Midbrain (tissue), 1 donor: ENCODE measurements at places on chromosomes 2 and 18.
A peak's percentile ranks its signal among the peaks of the same experiment; 100 is the strongest.

- no peak for DNase-seq
These were observed 390.4 kb downstream of the CMPK2 start for GRCh38 chr2:6475155-6475940.

DNA sequence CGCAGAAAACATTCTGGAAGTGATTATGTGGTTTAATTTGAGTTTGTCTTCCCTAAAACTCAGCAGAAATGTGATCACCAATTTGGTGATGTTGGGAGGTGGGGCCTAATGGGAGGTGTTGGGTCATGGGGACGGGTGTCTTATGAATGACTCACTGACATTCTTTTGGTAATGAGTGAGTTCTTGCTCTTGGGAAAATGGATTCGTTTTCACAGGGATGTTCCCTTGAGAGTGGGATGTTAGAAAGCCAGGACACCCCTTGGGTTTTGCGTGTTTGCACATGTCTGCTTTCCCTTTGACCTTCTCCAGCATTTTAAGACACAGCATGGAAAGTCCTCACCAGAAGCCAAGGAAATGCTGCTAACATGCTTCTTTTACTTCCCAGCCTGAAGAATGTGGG, 321.5 kb upstream of the NT5C1B start:
- no peak for DNase-seq

DNA sequence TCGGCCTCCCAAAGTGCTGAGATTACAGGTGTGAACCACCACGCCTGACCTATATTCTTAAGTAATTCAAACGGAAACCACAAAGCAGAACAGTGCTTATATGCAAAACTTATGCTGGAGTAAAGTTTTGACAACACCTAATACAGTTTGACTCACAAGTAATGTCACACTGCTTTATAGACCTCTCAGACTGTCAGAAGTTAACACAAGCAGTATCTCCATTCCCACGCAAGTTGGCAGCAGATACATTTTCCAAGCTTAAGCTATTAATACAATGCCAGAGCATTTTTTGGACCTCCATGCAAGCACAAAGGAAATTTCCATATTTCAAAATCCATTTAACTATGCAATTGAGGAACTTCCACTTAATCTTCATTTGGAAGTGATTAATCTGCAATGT, 21.0 kb upstream of the SANBR start:
- no peak for DNase-seq

DNA sequence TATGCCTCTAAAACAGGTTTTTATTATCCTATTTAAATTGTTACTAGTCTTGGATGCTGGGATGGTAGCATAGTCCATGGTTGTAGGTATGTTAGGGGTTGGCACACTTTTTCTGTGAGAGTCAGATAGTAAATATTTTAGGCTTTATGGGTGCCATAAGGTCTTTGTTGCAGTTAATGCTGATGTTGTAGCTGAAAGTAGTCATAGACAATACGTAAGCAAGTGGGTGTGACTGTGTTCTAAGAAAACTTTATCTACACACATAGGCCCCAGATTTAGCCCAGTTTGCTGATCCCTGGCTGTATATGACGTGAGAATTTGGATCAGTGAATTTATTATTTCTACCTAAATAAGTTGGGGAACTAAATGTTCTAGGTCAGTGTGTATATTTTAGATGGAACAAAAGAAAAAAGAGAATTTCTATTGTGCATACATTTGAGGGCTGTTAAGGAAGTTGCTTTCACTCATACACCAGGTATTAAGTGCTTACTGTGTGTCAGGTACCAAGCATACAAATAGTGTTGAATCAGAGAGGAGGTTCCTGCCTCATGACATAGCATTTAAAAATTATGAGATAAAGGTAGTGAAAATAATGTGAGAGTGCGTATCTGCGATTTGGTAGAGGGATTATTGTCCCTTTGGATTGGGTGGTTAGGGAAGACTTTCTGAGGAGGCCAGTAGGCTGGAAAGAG, 39.4 kb downstream of the AGFG1 start:
- no peak for DNase-seq

- DNase-seq: no peak
These were observed 298.3 kb downstream of the ICOS start for GRCh38 chr2:204234879-204235278.

- no peak for DNase-seq
These were observed 196.6 kb downstream of the CYP26B1 start for GRCh38 chr2:71951083-71951468.

GRCh38 chr18:32255570-32255969, 65.7 kb downstream of the MEP1B start:
- DNase-seq: no peak

DNA sequence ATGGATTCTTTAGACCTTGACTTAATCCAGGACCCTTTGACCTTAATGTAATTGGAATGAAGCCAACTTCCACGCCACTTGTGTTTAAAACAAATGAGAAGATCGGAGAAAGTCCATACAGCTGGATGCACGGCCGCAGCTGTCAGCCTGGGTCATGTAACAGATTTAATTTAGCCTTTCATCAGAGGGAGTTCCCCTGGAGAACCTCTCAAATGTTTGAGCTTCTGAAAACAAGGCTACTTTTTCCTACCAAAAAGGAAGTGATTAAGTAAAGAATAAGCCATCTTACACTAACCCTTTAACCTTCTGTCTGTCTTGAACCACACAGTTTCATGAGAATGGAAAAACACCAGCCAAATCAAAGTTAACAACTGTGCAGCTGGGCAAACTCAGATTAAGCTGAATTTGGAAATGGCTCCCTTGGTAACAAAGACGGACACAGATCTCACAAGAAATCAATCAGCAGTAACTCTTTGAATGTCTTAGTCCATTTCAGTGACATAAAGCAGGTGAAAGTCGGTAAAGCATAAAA, 103.6 kb downstream of the DOCK10 start:
- peak; percentile 15 for DNase-seq

DNA sequence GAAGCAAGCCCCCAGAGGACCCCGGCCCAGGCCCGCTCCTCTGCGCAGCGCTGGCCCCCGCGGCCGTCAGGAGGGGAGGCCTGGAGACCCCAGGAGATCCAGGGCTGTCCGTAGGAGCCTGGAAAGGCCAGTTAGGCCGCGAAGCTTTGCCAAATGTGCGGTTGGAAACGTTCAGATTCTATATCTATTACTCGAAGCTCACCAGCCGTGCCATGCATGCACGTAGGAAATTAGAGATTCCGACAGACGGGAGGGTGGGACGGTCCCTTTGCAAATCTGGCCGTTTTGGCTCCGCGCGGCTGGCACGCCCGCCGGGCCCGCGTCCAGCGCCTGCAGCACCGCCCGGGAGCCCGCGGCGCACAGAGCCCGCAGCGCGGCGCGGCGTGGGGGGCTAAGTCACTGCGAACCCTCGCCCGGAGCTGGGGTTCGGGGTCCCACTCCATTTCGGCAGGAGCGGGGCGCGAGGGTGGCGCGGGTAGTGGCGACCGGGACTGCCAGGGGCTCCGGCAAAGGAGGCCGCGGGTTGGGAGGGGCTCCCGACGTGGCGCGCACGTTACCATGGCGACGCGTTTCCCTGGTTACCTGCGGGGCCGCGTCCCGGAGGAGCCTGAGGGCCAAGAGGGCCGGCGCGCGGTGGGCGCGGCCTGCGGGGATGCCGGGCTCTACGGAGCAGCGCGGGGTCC, 488.6 kb upstream of the SMIM21 start:
- DNase-seq: peak; percentile 5

DNA sequence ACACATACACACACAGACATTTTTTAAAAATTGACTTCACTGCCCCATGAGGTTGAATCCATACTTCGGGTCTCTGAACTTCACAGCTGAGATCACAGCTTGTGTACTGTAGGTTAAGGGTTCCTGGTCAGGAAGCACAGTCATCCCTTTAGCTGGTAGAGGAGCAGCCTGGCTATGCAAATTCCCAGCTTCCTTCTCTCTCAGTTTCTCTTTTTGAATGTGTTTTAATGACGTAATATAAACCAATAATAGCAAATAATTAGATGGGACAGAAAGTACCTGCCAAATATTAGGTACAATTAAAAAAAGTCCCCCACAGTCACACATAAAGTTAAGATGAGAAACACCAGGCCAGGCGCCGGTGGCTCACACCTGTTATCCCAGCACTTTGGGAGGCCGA, 178.7 kb downstream of the ZNF385B start:
- no peak for DNase-seq

DNA sequence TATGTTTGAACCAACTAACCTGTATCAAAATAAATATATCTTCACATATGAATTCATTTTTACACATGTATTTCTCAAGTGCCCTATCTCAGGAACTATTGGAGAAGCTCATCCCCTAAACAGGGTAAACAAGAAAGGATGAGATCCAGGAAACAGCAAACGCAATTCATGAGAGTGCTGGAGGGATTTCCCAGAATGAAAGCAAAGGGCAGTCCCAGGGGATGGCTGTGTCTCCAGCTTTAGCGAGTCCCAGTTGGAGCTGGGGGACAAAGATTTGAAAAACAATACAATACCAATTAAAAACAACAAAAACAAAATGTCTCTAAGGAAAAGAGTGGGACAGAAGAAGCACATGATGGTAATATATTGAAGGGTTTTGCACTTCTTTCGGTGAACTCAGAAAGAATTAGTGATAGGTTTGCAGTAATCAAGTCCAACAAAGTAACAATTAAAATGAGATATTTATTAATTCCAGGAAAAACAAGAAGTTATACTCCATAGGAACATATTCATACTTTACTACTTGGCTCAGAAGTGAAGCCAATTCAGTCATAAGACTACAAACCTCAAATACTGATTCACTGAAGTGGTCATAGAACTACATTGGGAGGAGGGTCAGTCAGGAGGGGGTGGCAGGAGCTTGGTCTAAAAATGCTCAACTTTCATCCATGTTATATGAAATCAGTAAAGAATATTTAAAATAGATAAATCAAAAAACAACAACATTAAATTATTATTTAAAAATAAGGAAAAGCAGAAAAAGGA, 73.1 kb upstream of the PDE1A start:
- no peak for DNase-seq

DNA sequence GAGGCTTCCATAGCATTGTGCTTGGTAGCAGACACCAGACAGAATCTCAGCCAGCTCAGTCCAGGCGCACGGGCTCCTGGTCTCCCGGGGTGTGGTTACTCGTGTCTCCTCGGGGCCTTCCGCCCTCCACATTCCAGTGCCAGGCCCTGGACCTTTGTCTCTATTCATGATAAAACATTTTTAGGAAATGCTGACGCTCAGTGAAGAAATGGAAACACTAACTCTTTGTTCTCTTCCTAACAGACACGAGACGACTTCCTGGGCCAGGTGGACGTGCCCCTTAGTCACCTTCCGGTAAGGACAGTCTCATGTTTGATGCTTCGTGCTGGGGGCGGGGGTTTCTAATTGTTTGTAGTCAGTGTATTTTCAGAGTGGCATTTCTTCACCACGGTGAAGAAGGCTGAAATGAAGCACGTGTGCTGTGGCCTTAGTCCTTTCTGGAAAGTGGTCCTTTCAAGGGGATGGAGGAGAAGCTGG, 271.8 kb downstream of the NEDD4L start:
- DNase-seq: no peak

- no peak for DNase-seq
These were observed 92.0 kb downstream of the GAREM1 start for GRCh38 chr18:32378705-32379104.

DNA sequence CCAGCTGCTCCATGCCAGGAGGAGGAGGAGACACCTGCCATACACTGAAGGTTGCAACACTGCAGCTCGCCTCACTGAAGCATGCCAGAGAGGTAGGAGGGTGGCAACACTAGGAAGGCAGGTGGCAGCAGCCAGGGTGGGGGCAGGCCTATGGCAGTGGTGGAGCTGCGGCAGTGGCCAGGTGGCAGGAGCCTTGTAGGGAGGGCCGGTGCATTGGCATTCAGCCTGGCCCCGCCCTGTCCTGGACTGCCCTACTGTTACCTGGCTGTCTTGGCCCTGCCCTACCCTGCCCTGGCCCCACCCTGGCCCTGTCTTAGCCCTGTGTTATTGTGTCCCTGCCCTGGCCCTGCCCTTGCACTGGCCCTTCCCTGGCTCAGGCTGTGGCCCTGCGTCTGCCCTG, 7.4 kb upstream of the ANKRD62 start:
- no peak for DNase-seq

DNA sequence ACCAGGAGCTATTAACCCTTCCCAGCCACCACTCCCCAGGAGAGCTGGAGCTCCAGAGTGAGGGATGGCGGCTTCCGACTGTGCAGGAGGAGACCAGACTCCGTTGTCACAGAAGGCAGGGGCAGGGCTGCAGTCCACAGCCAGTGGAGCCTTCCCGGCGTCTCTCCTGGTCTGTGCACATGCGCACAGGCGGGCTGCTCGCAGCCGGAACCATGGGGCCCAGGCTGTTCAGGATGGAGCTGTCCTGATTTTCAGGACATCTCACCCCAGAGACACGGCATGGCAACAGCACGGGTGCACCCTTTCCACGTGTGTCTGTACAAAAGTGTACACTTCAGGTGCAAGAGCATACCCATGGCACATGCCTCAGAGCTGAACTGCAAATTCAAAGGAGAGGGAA, 28.9 kb downstream of the EIPR1 start:
- DNase-seq: peak; percentile 19

DNA sequence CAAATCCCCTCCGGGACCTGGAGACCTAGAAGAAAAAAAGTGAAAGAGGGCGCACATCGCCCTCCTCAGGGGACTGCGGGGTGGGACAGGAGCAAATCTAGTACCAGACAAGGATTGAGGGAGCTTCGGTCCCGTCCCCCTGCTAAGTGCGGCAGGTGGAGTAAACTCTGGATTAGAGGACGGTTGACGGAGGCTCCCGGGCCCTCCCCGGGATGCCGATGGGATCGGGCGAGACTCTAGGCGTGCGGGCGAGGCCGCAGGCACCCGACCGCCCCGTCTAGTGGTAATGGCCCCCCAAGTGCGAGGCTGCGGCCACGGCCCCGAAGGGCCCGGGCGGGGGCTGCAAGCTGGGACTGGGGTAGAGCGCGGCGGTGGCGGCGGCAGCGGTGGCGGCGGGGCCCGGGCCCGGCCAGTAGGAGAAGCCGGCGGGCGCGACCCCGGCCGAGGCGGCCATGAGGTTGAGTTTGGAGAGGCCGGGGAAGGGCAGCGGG, 3.5 kb downstream of the FEV start:
- DNase-seq: no peak

DNA sequence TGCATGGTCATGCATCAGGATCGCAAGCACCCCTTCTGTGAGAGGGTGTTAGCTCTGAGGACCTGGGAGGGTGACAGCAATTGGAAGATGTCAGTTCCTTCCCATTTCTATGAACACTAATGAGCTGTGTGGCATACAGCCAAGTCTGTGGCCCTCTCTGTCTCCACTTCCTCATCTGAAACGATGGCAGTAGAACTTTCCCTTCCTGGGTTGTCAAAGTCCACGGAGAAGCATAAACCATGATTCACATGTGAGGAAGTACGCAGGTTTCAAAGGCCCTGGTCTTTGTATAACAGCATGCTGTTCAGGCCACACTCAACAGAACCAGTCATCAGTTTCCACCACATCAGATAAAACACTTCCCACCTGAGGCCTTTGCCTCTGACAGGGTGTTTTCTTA, 167.4 kb upstream of the RAB6C start:
- DNase-seq: peak; percentile 28

DNA sequence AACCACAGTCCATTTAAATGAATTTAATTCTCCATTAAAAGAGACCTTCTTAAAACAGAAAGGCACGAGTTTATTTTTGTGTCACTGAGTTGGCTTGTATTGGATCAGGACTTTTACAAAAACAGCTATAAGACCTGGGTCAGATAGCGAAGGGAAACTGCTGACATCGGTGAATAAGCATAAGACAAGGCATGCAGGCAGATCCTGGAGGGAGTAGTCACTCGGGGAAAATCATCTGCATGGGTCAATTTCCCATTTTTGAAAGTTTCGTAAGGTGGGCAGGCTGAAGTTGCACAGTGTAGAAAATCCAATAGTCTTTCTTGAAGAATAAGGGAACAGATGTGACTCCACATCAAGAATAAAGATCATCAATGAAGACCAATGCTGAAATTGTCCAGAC, 12.9 kb downstream of the IL36B start:
- no peak for DNase-seq
